ENCODE measurements at places on chromosomes 2 and 18. TPM values are rescaled to one million over a fixed set of nuclear protein-coding genes. Genes with fewer than 3 reads are reported as not detected.

DNA sequence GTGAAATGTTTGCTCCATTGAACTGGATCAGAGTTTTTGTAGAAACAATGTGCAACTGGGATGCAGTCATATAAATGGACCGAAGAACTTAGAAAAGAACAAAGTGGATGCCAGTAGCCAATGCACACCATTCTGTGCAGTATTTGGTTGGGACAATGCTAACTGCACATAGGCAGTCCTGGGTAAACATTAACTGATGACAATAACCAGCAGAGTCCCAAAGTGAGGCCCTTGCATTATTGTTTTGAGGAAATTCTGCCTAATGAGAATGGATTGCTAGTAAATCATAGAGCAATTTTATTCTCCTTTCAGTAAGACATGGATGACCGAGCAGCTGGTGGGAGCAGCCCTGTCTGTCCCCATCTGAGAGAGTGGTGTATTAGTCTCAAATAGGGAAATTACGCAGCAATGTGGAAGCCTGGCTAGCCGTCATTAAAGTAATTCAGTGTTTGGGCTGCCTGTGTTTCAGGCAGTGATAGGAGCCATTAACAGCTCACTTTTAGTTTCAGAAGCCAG lies 94.9 kb downstream of the KCTD1 start:
- no peaks in the 10 kb centered on the region for H3K27me3 ChIP-seq
- no peaks in the 10 kb centered on the region for H3K36me3 ChIP-seq
- H3K27ac ChIP-seq, result no peak overlapping the region
- DNase-seq, result no peak

GRCh38 chr2:9982248-9982647 lies 30.8 kb downstream of the GRHL1 start:
- H3K4me1 ChIP-seq, result peaks cover 10% of the 10 kb centered on the region
- no peak overlapping the region for H3K27ac ChIP-seq
- H3K4me3 ChIP-seq, result no peak overlapping the region
- H3K27me3 ChIP-seq, result no peaks in the 10 kb centered on the region
- DNase-seq, result no peak

DNA sequence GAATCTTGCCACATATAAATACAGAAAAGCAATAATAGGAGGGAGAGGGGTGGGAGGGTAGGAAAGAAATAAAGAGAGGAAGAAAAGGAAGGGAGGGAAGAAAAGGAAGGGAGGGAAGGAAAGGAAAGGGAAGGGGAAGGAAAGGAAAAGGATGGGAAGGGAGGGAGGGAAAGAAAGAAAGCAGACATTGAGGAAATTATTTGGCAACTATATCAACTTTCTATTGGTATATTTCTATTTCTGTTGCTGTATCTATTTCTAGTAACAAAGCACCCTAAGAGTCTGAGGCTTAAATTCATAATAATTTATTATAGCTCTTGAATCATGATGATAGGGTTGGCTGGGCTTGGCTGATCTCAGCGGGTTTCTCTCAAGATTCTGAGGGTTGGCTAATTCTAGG lies 648.0 kb downstream of the CCDC85A start:
- no peaks in the 10 kb centered on the region for H3K36me3 ChIP-seq
- DNase-seq, result no peak
- no peaks in the 10 kb centered on the region for H3K4me1 ChIP-seq
- no peak overlapping the region for H3K27ac ChIP-seq

DNA sequence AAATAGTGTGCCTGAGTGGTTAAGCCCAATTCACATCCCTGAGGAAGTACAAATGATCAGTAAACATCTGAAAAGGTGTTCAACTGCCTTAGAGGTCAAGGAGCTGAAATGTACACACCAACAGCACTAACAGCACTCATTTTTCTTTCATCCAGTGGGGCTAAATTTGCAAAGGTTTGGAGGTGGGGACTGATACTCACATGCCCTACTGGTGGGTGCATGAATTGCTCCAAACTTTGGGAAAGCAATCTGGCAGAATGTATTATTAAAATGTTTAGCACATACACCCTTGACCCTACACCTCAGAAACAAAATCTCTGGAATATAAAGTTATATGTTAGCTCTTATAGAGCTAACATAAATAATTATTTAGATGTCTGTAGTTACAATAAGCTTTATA lies 19.0 kb upstream of the FAM178B start:
- H3K4me1 ChIP-seq, result no peaks in the 10 kb centered on the region
- DNase-seq, result no peak
- H3K27ac ChIP-seq, result no peak overlapping the region
- no peaks in the 10 kb centered on the region for H3K36me3 ChIP-seq

- no peak overlapping the region for H3K4me3 ChIP-seq
- no peaks in the 10 kb centered on the region for H3K36me3 ChIP-seq
- no peaks in the 10 kb centered on the region for H3K27me3 ChIP-seq
- DNase-seq, result no peak
- H3K4me1 ChIP-seq, result peaks cover 14% of the 10 kb centered on the region
Measured at GRCh38 chr18:49884959-49885358, 71.6 kb upstream of the ACAA2 start.

The GCKR gene
- total RNA-seq, result 129 TPM

GRCh38 chr2:141280037-141280436 lies 850.8 kb downstream of the LRP1B start:
- no peaks in the 10 kb centered on the region for H3K4me1 ChIP-seq
- DNase-seq, result no peak
- no peaks in the 10 kb centered on the region for H3K27me3 ChIP-seq
- H3K4me3 ChIP-seq, result no peak overlapping the region
- H3K27ac ChIP-seq, result no peak overlapping the region
- H3K36me3 ChIP-seq, result no peaks in the 10 kb centered on the region

Measured in right lobe of liver (tissue), 6 donors.